ENCODE measurements at places on chromosomes 5 and 9.

- no peak for DNase-seq
Measured at GRCh38 chr9:121984726-121985402, 108.2 kb downstream of the TTLL11 start.

DNA sequence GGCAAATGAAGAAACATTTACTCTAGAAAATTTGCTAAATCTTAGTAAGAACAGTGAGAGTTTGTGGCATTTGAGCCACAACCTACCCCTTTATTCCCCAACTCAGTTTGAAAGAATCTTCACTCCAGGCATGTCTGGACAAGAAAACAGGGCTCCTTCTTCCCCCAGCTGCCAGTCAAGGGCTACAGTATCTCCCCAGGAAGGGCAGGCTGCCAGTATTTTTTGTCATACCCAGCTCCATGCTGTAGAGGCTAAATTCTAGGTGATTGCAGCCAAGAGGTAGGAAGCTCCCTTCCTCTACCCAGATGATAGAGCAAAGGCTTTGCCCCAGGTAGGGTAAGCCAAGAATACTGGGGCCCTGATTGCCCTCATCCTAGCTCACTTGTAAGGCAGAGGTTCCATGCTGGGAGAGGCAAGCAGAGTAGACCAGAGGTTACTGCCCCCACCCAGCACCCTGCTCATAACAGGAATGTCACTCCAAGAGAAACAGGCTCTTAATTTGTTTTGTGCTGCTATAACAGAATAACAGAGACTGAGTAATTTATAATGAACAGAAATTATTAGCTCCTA, 20.0 kb upstream of the GRPEL2 start:
- DNase-seq: no peak

- DNase-seq: no peak
Measured at GRCh38 chr5:58458141-58458742, 1.6 kb downstream of the PLK2 start.

DNA sequence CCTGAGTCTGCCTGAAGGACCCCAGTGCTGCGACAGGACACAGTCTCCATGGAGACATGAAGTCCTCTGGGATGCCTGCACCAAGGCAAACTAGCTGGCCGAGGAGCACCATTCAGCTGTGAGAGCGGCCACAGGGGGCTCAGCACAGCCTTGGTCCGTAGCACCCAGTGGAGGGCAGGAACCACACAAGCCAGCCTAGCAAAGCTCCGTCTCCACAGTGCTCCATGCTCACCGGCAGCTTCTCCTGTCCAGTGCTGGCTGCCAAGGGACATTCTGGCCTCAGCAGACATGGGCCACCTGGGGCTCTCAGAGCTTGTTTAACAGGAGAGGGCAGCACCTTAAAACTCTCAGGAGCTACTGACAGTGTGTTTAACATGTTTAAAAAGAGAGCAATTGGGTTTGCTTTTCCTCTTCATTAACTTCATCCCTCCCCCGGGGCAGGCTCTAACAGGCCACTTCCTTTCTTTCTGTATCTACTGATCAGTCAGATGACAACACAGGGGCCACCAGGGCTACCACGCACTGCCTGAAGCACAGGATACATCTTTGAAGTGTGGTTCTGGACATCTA, 57.0 kb downstream of the SECISBP2 start:
- DNase-seq: peak; percentile 33

GRCh38 chr5:168935183-168935582, 356.0 kb upstream of the PANK3 start:
- no peak for DNase-seq

DNA sequence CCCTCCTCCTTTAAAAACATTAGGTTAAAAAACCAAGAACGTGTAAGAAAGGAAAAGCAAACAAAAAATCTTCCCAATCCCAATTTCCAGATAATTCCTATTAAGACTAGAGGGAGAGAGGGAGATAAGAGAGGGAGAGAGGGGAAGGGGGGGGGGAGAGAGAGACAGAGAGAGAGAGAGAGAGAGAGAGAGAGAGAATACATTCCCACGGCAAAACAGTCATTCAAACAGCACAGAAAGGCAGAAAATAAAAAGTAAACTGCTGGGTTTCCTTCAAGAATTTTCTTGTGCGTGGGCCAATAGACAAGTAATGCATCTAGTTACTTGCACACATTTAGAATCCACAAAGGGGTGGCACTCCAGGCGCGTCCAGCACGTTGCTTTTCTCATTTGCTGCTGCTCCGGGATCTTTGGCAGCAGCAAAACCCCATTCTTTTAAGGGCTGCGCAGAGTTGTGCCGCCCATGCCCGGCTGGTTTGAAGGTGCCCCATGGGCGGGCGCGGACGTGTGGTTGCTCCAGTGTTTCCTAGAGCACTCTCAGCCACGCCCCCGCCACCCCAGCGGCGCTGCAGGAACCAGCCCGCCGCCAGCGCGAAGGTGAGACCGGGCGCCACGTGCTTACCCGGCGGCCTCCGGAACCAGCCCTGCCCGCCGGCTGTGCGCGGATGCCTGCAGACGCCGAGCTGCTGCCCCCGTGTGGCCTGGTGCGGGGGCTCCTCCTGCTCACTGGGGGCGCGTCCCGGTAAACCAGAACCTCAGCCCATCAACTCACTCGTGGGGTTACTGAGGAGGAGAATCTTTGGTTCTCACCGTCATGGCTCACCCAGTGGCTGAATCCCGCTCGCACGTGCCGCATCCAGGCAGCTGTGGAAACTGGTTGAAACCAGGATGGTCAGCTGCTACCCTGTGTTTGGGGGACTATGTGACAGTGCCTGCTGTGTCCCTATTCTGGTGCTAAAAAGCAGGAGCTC, 44.6 kb downstream of the STC2 start:
- peak; percentile 54 for DNase-seq

- no peak for DNase-seq
Measured at GRCh38 chr5:50441493-50441955, 436 bp upstream of the EMB start.

DNA sequence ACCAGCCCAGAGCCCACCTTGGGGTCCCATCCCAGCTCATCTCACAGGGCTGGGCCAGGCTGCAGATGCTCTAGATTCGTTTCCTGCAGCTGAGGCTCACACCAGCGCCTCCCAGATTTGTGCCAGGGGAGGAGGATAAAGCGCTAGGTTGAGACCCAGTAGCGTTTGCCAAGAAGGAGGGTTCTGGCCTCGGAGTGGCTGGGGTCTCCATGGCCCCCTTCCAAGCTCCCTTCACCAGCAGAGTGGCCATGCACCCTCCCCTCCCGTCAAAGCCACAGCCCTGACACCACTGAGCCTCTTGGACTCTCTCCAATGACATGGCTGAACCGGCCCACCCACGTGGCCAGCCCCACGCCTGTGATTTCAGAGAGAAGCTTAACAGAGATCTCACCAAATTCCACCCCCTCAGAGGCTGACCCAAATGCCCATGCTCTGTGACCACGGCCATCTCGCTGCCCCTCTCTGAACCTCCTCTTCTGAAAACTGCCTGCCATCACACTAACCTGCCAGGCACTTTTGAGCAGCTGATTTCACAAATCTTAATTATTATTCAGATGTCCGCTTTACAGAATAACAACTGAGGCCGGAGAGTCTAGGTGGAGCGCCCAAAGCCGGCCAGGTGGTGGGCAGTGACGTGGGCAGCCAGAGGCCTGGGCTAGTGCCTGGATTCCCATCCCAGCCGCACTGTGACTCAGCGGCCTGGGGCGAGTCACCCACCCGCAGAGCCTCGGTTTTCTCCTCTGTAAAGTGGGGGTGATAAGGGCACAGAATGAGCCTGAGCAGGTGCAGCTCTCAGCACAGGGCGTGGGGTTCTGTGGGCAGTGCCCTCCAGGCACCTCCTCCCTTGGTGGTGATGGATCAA, 155.7 kb downstream of the C9orf50 start:
- DNase-seq: no peak

DNA sequence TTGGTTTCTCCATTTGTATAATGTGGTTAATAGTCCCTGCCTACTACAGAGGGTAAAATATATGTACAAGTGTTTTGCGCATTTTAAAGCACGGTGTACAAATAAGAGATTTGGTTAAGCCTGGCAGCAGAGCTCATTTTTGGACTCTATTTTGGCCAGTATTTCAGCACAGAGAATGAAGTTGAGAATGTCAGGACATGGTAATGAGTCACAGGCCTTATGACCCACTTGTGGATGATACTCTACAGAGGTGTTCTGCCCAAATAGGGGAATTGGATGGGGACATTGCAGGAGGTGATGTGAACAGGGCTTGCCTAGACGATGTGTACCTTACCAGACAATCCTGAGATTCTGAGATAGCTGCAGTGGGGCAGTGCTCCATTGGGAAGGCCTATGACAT, 50.6 kb downstream of the MELK start:
- no peak for DNase-seq

GRCh38 chr5:174589011-174589410, 135.4 kb upstream of the MSX2 start:
- DNase-seq: no peak

- DNase-seq: no peak
Measured at GRCh38 chr5:98065261-98065909, 708.1 kb upstream of the RGMB start.

DNA sequence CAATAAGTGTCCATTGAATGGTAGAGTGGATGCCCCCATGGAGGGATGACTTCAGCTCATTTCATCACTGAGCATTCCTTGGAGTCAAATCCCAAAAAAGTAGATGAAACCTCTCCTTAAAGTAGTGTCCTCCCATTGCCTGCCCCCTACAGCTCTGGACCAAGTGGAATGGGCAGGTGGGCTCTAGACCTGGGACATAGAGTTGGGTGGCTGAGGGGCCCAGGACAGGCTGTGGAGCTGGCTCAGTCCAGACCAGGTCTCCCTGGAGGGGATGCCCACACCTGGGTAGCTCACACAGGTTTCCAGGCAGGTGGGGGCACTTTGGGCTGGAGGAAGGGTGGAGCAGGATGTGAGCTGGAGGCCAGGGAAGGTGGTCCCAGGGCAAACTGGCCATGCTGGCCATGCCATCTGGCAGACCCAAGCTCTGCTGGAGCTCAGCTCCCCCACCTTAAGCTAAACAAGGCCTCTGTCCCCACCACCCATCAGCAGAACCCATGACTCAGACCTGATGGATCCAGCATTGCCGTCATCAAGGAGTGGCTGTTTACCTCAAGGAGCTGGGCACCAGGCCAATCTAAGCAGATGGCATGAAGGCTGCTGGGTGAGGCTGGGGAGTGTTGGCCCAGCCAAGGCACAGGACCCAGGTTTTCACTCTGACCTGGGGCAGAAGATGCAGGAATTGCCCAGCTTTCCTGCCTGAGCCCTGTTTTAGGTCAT, 6.2 kb upstream of the SPINK4 start:
- DNase-seq: peak; percentile 74

DNA sequence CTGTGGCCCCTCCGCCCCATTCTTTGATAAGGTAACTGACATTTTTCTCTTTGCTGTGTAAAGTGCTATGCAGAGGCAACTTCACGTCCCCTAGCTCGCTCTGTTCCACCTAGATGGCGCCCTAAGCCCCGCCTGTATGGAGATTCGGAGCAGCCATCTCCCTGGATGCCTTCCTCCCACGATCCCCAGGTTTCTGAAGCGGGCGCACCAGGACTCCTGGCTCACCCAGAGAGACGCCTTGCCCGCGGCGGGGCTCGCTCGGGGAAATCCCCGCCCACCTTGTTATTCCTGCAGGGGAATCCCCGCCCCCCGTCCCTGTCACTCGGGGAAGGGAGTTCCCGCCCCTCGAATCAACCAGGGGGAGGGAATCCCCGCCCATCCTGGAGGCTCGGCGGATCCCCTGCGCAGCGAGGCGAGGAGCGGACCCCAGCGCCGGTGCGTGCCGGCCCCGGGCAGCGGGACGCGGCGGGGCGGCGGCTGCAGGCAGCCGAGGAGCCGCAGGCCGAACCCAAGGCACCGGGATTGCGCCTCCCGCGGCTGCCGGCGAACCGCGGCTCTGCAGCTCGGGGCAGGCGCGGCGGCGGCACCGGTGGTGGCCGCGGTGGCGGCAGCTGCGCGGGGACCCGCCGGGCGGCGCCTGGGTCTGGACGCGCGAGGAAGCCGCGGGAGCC, at the start of gene PDZD2:
TSS of gene PDZD2 (plus strand) at position 384 of the 671 bp plus-strand sequence.
- DNase-seq: peak; percentile 62

DNA sequence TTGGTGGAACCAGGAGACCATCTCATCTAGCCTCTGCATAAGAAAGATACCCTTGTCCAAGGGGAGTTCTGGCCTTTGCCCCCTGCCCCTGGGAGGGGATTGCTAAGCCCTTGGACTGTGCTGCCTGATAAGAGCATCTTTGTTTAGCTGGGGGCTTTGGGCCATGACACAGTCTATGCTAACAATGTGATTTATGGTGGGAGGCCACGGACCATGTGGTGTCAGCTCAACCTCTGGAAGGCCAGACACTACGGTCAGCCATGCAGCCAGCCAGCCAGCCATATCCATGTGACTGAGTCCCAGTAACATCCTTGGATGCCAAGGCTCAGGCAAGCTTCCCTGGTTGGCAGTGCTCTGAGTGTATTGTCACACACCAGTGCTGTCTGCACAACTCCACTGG, 244.4 kb downstream of the FSTL4 start:
- DNase-seq: no peak

- DNase-seq: no peak
Measured at GRCh38 chr5:34833976-34834793, 4.8 kb upstream of the TTC23L start.

GRCh38 chr5:171700318-171700912, 85.2 kb upstream of the SMIM23 start:
- DNase-seq: no peak

GRCh38 chr5:17910318-17910717, 276.1 kb downstream of the TAF11L14 start:
- no peak for DNase-seq

DNA sequence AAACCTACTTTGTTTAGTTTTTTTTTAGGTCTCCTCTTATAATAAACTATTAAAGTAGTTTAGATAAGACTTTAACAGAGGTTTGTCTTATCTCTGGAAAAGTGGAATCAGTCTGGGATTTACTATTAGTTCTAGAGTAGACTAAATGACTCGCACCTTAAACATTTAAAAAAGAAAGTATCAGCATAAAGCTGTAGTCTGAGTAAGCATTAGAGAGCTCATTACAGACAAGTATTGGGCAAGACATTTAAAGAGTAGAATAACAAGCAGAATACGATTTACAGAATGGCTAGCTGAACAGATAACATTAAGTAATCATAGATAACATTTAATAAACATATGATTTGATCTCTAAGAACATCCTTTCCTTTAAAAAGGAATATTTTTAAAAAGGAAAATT, 226.0 kb upstream of the DMAC1 start:
- no peak for DNase-seq

- no peak for DNase-seq
Measured at GRCh38 chr5:1500411-1501091, 23.2 kb downstream of the LPCAT1 start.

DNA sequence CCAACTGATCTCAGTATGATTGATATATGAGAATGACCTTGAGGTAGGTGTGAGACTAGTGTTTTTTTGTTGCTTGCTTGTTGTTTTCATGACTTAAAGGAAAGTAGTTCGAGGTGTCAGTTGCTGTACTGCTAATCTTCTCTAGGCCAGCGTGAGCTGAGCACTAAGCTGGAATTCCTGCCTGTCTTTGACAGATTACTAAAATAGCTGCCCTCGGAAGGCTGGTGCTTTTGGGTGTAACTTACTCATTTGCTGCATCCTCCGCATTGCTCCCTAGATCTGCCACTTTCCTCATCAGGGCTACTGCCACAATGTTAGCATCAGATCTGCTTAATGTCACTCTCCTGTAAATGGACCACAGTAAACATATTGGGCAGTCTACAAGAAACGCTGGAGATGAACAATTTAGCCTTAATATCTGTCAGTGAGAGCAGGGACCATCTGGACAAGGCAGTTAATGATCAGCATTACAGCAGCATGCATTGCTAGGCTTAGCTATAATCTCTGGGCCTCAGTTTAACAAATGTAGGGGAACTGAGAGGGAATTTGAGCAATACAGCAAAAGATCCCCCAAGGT, 106.6 kb upstream of the CDH6 start:
- no peak for DNase-seq
